Right cardiac atrium (tissue), 5 donors: ENCODE measurements at places on chromosomes 2 and 18.

DNA sequence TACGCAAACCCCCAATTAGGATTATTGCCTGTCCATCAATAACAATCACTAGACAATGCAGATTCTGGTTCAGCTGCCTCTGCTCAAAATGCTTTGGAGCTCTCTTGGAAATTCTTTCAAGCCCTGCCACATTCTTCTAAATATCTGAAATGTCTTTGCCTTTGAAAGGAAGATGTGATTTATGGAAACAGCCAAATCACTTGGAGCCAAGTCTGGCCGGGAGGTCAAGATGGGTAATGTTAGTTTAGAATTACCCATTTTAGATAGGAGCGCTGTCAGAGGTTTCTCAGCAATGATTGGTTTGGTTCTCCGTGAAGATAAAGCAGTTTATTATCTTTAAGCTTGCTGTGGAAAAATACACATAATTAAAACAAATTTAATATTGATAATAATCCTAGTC, 306.7 kb downstream of the SETBP1 start:
- no peak for DNase-seq

DNA sequence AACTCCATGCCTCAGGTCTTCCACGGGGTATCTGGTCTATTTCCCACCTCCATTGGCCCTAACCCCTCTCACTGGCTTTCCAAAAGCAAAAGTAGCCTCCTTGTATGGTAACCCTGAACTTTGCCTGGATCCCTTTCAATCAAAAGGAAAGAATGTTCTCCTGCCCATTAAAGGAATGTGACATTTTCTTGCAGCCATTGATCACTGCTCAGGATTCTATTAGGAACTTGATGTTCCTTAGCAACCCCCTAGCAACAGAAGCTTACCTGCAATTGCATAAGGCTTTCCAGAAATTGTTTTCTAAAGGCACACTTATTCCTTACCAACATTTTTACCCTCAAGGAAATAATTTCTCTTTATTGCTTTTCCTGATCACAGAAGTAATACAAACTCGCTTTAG, 91.4 kb upstream of the AGAP1 start:
- DNase-seq, result no peak

GRCh38 chr2:241911551-241911950, 42.0 kb downstream of the RTP5 start:
- no peak for DNase-seq

DNA sequence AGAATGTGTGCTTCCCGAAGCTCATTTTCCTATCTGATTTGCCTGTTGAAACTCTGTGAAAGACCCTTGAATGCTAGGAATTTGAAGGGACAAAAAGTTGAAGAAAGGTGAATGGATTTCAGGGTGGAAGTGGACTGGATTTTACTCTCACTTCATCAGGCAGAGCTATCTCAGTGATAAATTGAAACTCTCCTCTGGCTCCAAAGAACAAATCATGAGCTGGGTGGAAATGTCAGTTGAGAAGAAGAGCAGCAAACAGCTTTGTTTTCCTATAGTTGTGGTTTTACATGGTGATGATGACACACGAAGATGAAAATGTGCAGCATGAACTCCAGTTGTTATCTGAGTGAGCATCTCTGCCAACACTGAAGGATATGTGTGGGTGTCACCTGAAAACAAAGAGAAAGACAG, 34.4 kb downstream of the CD28 start:
- no peak for DNase-seq

GRCh38 chr2:28647682-28648081, 103.9 kb upstream of the PPP1CB start:
- DNase-seq, result no peak

- DNase-seq, result no peak
These were observed 14.8 kb upstream of the CNDP1 start for GRCh38 chr18:74519320-74520095.

- no peak for DNase-seq
These were observed 61.8 kb downstream of the COX7A2L start for GRCh38 chr2:42298996-42299754.

- DNase-seq, result peak; percentile 40
These were observed 769 bp downstream of the ATF2 start for GRCh38 chr2:175167076-175167791.
